CD8-positive, alpha-beta memory T cell (primary cell): ENCODE measurements at places on chromosomes 6 and 20. TPM values are rescaled to one million over a fixed set of nuclear protein-coding genes. Genes with fewer than 3 reads are reported as not detected.

The SLC35D3 gene
- not detected for total RNA-seq

The HLA-DMB gene
- total RNA-seq: 5.3 TPM

The FILIP1 gene
- total RNA-seq: not detected

The CDH4 gene
- not detected for total RNA-seq

The TSPO2 gene
- total RNA-seq: not detected
